ENCODE measurements at places on chromosomes 2 and 18.

GRCh38 chr2:149056541-149057255, 18.2 kb downstream of the LYPD6B start:
- no peak overlapping the region for H3K27ac ChIP-seq
- no peaks in the 10 kb centered on the region for H3K36me3 ChIP-seq
- H3K4me1 ChIP-seq = peaks cover 63% of the 10 kb centered on the region
- H3K4me3 ChIP-seq = no peak overlapping the region

DNA sequence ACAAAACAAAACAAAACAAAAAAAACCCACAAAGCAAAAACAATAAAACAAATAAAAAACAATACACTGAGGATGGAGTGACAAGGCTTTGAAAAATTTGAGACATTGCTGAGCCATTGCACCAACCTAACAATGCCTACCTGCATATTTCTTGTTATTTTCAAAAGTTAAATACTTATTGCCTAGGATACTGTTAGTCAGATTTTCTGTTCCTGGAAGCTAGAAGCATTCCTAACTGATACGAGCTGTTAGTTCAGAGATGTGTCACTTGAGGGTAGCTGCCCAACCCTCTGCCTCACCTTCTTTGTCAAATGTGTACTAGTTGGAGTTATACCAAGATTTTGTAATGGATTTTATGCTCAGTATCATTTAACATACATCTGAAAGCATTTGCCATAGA, 187.2 kb downstream of the TXNL1 start:
- DNase-seq = no peak
- H3K27me3 ChIP-seq = no peaks in the 10 kb centered on the region
- H3K36me3 ChIP-seq = no peaks in the 10 kb centered on the region
- H3K27ac ChIP-seq = no peak overlapping the region
- H3K4me3 ChIP-seq = no peak overlapping the region
- H3K4me1 ChIP-seq = peaks cover 10% of the 10 kb centered on the region

GRCh38 chr2:105496271-105496670, 97.4 kb upstream of the FHL2 start:
- no peak for DNase-seq
- H3K4me3 ChIP-seq = no peak overlapping the region
- peaks cover 43% of the 10 kb centered on the region for H3K27me3 ChIP-seq
- H3K36me3 ChIP-seq = peaks cover 17% of the 10 kb centered on the region
- H3K4me1 ChIP-seq = peaks cover 13% of the 10 kb centered on the region

- H3K27me3 ChIP-seq = no peaks in the 10 kb centered on the region
- no peak overlapping the region for H3K4me3 ChIP-seq
- DNase-seq = no peak
- no peaks in the 10 kb centered on the region for H3K4me1 ChIP-seq
- no peak overlapping the region for H3K27ac ChIP-seq
- H3K36me3 ChIP-seq = no peaks in the 10 kb centered on the region
These were observed 901.2 kb downstream of the DCC start for GRCh38 chr18:53241161-53241560.

DNA sequence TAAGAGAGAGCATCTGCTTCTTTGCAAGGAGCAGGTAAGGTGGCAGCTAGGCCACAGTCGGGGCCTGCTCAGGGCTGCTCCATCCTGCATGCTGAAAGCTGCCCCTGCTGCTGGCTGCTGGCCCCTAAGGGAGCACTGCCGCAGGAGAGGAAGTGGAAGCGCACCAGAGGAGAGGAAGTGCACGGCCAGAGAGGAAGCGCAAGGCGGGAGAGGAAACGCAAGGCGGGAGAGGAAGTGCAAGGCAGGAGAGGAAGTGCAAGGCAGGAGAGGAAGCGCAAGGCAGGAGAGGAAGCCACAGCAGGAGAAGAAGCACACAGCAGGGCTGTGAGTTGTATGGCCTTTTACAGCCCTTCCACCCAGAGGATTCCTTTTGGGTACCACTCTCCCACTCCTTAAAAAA, 539.0 kb upstream of the TNP1 start:
- peak overlapping the region; percentile 73 for H3K27ac ChIP-seq
- peaks cover 81% of the 10 kb centered on the region for H3K4me1 ChIP-seq
- no peak overlapping the region for H3K4me3 ChIP-seq

GRCh38 chr18:30404422-30404821, 638.1 kb downstream of the DSC3 start:
- H3K36me3 ChIP-seq = no peaks in the 10 kb centered on the region
- H3K4me1 ChIP-seq = no peaks in the 10 kb centered on the region
- no peak overlapping the region for H3K4me3 ChIP-seq
